ENCODE measurements at places on chromosomes 13 and 19.

DNA sequence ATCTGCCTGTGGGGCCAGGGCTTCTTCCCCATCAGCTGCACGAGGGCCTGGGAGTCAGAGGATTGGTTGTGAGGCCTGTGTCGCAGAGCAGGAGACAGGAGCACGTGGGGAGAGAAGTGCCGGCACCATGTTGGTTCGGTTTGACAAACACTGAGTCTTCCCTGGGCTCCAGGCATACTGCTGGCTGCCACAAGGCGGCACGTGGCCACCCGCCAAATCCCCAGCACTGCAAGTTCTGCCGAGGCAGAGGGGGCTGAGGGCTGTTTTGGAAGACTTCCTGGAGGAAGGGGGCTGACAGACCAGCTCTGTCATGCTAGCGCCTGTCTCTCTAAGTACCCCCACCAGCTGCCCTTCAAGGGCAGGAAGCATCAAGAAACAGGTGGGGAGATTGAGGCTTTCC lies 9.5 kb downstream of the SHANK1 start:
- DNase-seq, result no peak

GRCh38 chr13:34250151-34250670 lies 432.3 kb downstream of the RFC3 start:
- DNase-seq, result no peak

DNA sequence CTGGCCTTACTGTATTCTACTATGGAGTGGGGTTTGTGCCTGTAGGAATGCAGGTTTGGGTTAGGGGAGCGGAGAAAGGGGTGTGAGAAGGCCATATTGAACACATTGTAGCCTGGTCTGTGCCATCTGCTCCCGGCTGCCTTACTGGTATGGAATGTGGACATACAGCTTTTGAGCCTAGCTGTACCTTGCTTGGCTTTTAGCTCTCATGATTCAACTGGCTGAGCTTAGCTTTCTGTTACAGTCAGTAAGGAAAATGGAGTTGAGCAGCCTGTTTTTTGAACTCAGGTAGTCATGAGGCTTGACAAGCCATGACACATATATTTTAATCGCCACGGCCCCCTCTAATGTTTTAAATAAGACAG lies 41.6 kb downstream of the ARHGAP35 start:
- DNase-seq, result no peak

DNA sequence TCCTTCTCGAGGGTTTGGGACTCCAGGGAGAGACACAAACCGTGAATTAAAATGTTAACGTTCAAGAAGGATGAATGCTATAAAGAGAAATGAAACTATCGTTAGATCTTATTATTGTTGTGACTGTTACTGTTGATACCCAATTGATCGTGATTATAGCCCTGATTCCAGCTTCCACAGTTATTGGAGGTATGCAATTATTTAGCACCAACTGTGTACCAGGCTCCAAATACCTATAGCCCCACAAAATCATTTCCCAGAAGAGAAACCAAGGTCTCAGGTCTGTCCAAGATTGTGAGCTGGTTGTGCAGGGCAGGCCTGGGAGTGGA lies 30.1 kb upstream of the NFIC start:
- no peak for DNase-seq

DNA sequence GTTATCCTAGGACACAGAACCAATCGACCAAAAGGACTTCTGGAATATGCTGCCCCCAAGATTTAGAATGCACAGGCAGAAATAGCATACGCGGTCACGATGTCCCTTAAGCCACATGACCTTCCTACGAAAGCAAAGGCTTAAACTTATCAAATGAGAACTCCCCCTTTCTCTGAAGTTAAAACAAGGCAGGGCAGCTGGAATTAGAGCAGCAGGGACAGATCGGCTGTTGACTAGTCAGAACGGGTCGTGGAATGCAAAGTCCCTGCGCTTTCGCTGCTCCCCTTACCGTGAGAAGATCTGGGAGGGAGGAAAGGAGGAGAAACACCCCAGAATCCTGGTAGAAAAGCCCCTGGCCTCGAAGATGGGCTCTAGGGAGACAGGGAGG lies 799 bp upstream of the USPL1 start:
- peak; percentile 66 for DNase-seq

- DNase-seq, result no peak
Measured at GRCh38 chr13:93977986-93978385, 501.5 kb downstream of the DCT start.

- DNase-seq, result no peak
Measured at GRCh38 chr13:79966493-79966895, 374.4 kb downstream of the SPRY2 start.

GRCh38 chr13:81639984-81640582 lies 1299.2 kb upstream of the SPRY2 start:
- no peak for DNase-seq

DNA sequence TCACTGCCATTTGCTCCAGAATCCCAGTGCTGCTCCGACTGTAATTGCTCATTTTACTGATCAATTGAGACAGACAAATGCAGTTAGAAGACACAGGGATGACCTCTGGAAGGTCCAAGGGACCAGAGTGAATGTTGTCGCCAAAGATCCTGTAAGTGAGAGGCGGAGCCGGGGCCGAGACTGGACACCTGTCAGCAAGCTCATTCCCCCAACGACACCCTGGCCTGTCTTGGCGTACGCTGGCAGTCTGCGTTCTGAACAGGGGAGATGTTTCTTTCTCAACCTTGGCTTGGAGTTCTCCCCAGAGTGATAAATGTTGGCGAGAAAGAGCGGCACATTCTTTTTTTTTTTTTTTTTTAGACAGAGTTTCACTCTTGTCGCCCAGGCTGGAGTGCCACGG lies 24.2 kb downstream of the GADD45B start:
- DNase-seq, result no peak

DNA sequence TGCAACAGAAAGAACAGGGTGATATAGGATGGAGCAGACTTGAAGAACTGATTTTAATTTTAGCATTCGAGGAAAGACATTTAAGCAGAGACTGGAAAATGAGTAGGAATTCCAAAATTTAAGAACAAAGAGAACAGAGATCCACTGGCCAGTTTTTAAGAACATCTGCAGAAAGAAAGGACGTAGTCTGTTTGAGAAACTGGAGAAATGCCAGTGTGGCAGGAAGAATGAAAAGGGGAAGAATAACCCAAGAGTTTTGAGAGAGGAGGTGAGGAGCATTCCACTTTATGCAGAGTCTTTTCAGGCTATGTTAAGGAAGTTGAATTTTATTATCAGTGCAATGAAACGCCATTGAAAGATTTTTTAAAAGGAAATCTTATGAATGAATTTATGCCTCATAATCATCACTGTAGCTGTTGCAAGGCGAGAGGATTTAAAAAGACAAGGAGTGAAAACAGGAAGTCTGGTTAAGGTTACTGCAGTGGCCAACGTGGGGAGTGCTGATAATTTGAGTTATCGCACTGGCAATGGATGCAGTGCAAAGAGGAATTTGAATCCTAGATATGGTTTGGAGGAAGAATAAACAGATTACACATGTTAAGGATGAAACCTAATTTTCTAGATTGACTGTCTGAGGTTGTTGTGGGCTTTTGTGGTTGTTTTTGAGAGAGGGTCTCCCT lies 253.8 kb downstream of the DACH1 start:
- DNase-seq, result no peak

DNA sequence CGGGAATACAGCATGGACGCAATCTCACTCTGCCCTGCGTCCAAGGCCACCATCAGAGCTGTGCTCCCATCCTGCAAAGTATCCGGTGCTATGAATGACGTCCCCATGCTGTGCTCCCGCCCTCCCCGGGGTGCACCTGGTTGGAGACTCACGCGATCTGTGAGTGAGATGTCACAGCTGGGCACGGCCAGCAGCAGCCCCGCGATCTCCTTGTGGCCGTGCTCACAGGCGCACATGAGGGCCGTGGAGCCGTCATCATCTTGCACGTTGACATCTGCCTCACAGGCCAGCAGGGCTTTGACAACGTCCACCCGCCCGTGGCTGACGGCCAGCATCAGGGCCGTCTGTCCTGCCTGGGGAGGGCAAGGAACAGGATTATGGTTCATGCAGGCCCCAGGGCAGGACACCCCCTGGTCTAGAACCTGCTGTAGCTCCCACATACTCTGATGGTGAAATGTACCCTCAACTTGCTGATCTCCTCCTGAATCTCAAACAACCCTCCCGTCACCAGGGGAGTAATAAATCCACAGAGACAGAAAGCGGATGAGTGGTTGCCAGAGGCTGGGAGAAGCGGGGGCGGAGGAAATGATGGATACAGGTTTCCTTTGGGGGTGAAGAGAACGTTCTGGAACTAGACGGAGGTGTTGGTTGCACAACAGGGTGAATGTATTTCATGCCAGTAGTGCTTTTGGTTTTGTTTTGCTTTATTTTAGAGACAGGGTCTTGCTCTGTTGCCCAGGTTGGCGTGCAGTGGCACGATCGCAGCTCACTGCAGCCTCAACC lies 14.5 kb upstream of the SPC24 start:
- DNase-seq, result no peak

GRCh38 chr19:28619816-28620429 lies 593.0 kb downstream of the UQCRFS1 start:
- no peak for DNase-seq

DNA sequence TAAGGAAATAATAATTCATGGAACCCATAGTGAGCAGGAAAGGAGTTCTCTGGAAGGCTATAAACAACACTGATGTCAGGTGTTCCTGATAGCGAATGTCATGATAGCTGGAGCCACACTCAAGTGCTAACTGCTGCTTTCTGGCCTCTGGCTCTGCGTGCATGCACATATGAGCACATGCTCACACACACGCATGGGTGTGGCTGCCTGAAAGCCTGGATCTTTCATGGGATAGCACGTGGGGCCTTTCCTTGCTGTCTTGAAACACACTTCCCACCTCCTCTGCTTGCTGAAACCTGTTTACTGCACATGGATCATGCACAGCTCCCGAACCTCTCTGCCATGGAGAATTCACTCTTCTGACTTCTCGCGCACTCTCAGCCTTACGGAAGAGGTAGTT lies 207.4 kb downstream of the ATP8A2 start:
- no peak for DNase-seq

DNA sequence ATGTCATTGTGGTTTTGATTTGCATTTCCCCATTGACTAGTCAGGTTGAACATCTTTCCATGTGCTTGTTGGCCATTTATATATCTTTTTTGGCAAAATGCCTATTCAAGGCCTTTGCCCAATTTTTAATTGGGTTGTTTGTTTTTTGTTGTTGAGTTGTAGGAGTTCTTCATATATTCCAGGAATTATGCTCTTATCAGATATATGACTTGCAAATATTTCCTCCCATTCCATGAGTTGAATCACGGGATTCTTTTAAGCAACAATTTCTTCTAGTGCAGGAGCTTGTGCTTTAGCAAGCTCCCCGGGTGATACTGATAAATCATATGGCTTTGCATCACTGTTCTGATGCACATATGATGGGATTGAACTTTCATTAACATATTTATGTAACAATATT lies 47.0 kb upstream of the FLT1 start:
- no peak for DNase-seq

All from CD4-positive, alpha-beta T cell treated with Interleukin-4 for 4 hours (primary cell).